PC-3 (cell line): ENCODE measurements at places on chromosomes 2 and 18.
A peak's percentile ranks its signal among the peaks of the same experiment; 100 is the strongest.

DNA sequence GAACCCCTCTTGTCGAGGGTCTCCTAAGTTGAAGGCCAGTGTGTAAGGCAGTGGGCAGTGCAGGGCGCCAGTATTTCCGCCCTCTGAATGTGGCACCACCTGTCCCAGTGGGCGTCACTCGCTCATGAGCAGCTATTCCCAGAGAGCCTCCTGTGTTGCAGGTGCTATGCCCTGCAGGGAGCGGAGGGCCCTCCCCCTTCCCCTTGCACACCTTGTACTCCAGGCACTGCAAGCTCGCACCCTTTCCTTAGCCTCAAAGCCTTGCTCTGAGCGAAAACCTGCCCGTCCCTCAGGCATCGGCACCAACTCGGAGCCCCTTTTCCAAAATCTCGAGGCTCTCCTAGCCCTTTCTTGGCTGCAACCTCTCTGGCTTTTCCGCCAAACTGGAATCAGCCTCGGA lies 282.7 kb downstream of the AGAP1 start:
- no peak overlapping the region for H3K4me3 ChIP-seq
- DNase-seq, result no peak
- no peaks in the 10 kb centered on the region for H3K4me1 ChIP-seq
- H3K27me3 ChIP-seq, result no peaks in the 10 kb centered on the region
- H3K36me3 ChIP-seq, result no peaks in the 10 kb centered on the region; the same call in 1 of the 2 replicates

DNA sequence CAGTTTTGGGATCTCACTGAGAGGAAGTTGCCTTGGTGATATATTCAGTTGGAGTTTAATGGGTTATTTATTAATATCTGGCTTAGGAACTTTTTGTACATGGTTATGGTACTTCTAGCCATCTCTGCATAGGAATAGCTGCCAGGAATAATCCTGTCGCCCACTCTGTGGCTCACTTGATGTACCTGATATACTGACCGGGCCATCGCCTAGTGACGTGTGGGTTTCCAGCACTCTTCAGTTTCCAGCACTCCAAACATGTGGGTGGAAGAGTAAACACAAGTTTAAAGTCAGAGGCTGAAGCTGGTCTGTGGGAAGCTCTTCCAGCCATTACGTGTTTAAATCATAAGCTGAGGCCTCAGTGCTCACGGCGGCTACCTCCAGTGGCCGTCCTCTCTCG lies 44.3 kb upstream of the AGAP1 start:
- no peak overlapping the region for H3K27ac ChIP-seq
- H3K4me3 ChIP-seq, result no peak overlapping the region
- H3K27me3 ChIP-seq, result no peaks in the 10 kb centered on the region
- no peaks in the 10 kb centered on the region for H3K36me3 ChIP-seq
- DNase-seq, result no peak

DNA sequence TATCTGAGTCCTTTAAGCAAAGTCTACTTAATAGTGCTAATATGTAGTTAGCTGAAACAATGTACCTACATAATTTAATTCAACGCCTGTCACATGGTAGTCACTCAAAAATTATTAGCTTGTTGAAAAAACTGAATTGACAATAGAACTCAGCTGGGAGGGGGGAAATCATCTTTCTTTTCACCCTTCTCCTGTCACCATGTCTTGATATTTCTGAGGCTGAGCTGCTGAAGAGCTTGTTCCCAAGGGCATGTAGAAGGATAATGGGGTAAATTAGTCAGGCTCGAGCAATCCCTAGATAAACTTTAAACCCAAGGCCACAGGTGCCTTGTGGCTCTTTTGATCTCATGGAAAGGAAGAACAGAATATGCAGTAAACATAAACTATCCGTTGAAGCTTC lies 339.6 kb upstream of the LRATD1 start:
- H3K27me3 ChIP-seq, result peaks cover 4% of the 10 kb centered on the region; the same call in 1 of the 2 replicates
- no peak for DNase-seq
- H3K36me3 ChIP-seq, result no peaks in the 10 kb centered on the region
- H3K4me3 ChIP-seq, result no peak overlapping the region

GRCh38 chr18:31548853-31549252 lies 42.8 kb upstream of the TTR start:
- H3K36me3 ChIP-seq, result no peaks in the 10 kb centered on the region
- no peak for DNase-seq
- no peak overlapping the region for H3K4me3 ChIP-seq
- H3K4me1 ChIP-seq, result no peaks in the 10 kb centered on the region

DNA sequence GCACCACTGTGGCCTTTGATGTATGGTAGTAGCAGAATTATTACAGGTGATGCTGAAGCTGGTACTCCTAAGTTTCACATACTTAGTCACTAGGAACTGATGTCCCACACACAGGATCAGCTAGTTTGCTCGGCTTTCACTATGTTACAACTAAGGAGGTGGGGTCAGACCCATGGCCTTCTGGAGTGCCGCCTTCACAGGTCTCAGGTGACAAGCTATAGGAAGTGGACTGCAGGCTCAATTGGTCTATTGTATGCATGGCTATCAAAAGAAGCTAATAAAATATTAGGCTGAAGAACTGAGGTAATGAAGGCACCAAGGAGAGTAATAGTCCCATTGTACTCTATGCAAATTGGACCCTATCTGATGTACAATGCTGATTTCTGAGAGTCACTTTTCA lies 170.6 kb downstream of the DLGAP1 start:
- no peak overlapping the region for H3K4me3 ChIP-seq
- H3K4me1 ChIP-seq, result no peaks in the 10 kb centered on the region
- no peak for DNase-seq
- H3K36me3 ChIP-seq, result no peaks in the 10 kb centered on the region

- H3K27me3 ChIP-seq, result no peaks in the 10 kb centered on the region
- H3K4me1 ChIP-seq, result no peaks in the 10 kb centered on the region
- no peak overlapping the region for H3K4me3 ChIP-seq
Measured at GRCh38 chr18:68596016-68596415, 118.9 kb downstream of the TMX3 start.

- peak overlapping the region; percentile 61 for H3K27ac ChIP-seq
- H3K27me3 ChIP-seq, result no peaks in the 10 kb centered on the region
- H3K4me1 ChIP-seq, result peaks cover 24% of the 10 kb centered on the region
- H3K36me3 ChIP-seq, result no peaks in the 10 kb centered on the region
Measured at GRCh38 chr18:58572181-58572580, 56.7 kb downstream of the ALPK2 start.

GRCh38 chr2:32289165-32289999 lies 11.7 kb downstream of the YIPF4 start:
- peaks cover 3% of the 10 kb centered on the region; the same call in 1 of the 2 replicates for H3K36me3 ChIP-seq
- H3K4me3 ChIP-seq, result no peak overlapping the region
- peak overlapping the region; percentile 52 for H3K27ac ChIP-seq
- H3K27me3 ChIP-seq, result no peaks in the 10 kb centered on the region
- peaks cover 20% of the 10 kb centered on the region for H3K4me1 ChIP-seq

DNA sequence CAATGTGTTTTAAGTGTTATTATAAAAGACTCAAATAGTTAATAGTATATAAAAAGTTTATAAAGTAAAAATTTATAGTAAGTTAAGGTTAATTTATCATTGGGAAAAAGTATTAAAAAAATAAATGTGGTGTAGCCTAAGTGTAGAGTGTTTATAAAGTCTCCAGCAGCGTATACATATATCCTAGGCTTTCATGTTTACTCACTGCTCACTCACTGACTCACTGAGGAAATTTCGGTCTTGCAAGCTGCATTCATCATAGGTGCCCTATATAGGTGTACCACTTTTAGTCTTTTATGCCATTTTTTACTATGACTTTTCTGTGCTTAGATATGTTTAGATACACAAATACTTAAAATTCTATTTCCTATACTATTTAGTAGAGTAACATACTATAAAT lies 866.0 kb downstream of the CBLN2 start:
- H3K4me1 ChIP-seq, result no peaks in the 10 kb centered on the region
- no peak overlapping the region for H3K27ac ChIP-seq
- H3K36me3 ChIP-seq, result no peaks in the 10 kb centered on the region

DNA sequence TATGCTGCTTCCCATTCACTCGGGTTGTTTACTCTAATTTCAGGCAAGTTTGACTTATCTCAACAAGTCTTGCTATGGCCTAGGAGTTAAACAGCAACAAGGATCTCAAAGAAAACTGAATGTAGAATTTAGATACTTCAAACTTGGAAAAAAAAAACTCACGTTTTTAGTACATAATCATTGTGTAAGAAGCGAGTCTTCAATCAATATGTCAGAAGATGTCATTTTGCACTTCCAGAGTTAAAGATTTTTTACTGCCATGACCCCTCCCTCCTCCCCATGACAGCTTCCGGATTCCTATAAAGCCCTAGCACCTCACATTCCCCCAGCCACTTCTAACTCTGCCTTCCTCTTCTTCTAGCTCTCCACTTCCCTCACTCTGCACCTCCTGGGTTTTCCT lies 133.4 kb downstream of the SS18 start:
- H3K36me3 ChIP-seq, result no peaks in the 10 kb centered on the region
- H3K4me3 ChIP-seq, result no peak overlapping the region
- DNase-seq, result no peak
- H3K4me1 ChIP-seq, result no peaks in the 10 kb centered on the region
- peaks cover 19% of the 10 kb centered on the region for H3K27me3 ChIP-seq

- H3K4me1 ChIP-seq, result peaks cover 11% of the 10 kb centered on the region
- no peak overlapping the region for H3K27ac ChIP-seq
- H3K36me3 ChIP-seq, result no peaks in the 10 kb centered on the region
- H3K4me3 ChIP-seq, result no peak overlapping the region
- H3K27me3 ChIP-seq, result no peaks in the 10 kb centered on the region
Measured at GRCh38 chr18:7336623-7337022, 105.7 kb downstream of the LRRC30 start.

- H3K36me3 ChIP-seq, result no peaks in the 10 kb centered on the region
- no peaks in the 10 kb centered on the region for H3K4me1 ChIP-seq
- H3K27ac ChIP-seq, result no peak overlapping the region
- no peak for DNase-seq
- H3K4me3 ChIP-seq, result no peak overlapping the region
- peaks cover 62% of the 10 kb centered on the region for H3K27me3 ChIP-seq
Measured at GRCh38 chr18:10928011-10928771, 221.2 kb downstream of the PIEZO2 start.

DNA sequence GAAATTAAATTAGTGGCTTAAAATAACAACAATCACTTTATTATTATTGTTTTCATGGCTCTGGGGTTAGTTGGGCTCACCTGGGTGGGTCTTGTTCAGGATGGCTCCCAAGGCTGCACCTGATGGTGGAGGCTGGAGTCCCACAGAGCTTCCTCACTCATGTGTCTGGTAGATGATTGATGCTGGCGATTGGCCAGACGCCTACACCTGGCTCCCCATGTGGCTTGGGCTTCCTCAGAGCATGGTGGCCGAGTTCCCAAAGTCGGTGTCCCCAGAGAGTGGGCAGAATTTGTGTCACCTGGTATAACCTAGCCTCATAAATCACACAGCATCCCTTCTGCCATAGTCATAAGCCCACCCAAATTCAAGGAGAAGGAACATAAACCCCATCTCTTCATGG lies 18.2 kb downstream of the DBI start:
- DNase-seq, result no peak
- H3K4me3 ChIP-seq, result no peak overlapping the region
- no peaks in the 10 kb centered on the region for H3K36me3 ChIP-seq
- no peak overlapping the region for H3K27ac ChIP-seq
- no peaks in the 10 kb centered on the region for H3K27me3 ChIP-seq

DNA sequence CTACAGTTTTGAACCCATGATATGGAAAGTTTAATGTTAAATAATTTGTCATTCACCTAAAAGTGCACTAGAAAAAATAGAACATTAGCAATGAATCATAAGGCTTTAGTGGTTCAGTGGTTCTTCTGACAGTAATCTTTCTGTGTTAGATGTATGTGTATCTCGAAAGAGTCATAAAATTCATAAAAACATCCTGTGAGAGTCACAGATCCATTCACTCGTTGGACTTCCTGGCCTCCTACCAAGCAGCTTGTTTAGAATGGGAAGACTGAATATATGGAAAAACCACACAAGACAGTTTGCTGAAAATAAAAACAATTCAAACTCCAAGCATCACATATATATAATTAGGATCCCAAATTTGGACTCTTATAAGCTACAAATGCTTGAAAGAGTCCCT lies 34.8 kb downstream of the ADNP2 start:
- no peak overlapping the region for H3K4me3 ChIP-seq
- no peaks in the 10 kb centered on the region for H3K27me3 ChIP-seq
- H3K27ac ChIP-seq, result no peak overlapping the region
- peaks cover 14% of the 10 kb centered on the region; the same call in 1 of the 2 replicates for H3K36me3 ChIP-seq
- peak; percentile 37 for DNase-seq
- no peaks in the 10 kb centered on the region for H3K4me1 ChIP-seq

DNA sequence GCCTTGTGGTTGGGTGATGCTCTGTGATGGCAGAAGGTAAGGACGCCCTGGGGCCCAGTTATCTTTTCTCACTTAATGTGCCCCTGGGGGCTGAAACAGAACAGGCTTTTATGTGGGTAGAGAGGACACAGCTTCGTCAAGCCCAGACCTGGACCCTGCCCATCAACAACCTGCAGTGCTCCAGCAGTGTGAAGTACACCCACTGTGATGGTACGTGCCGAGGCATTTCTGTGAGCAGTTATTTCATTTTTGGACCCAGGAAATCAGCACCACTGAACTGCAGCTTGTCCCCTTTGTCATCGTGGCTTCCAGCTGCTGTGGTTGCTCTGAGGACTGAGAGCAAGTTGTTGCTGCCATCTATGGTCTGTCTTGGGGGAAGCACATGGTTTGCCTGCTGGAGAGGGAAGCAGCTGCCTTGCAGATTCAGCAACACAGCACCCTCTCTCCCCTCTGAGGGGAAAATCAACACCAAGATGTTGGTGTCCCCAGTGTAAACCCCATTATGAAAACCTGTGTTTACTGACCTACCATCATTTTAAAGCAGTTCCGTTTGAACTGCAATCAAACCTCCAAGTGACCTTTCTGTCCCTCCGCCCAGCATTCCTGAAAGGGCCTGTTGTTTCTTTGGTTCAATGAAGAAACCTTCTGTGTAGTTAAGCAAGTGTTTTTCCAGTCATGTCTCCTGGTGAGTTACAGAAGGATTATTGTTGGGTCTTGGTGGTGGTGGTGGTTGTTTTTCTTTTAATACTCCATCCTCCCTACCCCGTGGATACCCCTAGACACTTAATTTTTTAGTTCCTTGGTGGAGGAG lies 158.2 kb downstream of the MGAT5 start:
- peaks cover 32% of the 10 kb centered on the region for H3K4me1 ChIP-seq
- H3K36me3 ChIP-seq, result no peaks in the 10 kb centered on the region
- H3K27ac ChIP-seq, result no peak overlapping the region
- peak; percentile 77 for DNase-seq
- H3K27me3 ChIP-seq, result no peaks in the 10 kb centered on the region

- H3K36me3 ChIP-seq, result no peaks in the 10 kb centered on the region
- no peak overlapping the region for H3K4me3 ChIP-seq
- no peak overlapping the region for H3K27ac ChIP-seq
- no peaks in the 10 kb centered on the region for H3K27me3 ChIP-seq
Measured at GRCh38 chr2:84781942-84782716, 98.8 kb downstream of the TRABD2A start.

GRCh38 chr2:12694990-12695774 lies 21.6 kb upstream of the TRIB2 start:
- H3K27me3 ChIP-seq, result no peaks in the 10 kb centered on the region
- peaks cover 15% of the 10 kb centered on the region for H3K4me1 ChIP-seq
- H3K27ac ChIP-seq, result no peak overlapping the region
- no peak overlapping the region for H3K4me3 ChIP-seq

DNA sequence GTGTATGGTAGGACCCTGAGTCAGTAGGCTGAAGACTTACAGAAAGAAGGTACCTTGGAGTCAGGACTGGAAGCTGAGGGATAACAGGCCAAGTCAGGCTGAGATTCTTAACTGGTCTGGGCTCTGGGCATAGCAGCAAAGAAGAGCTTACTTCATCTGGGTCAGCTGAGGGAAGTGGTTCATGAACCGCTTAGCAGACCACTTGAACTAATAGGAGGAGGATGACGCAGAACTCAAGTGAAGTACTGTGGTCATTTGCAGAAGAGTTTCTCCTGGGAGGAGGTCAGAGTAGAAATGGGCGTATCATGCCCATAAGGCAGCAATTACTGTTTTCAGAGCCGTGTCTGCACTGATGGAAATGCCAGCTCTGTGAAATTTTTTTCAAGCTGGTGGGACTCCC lies 164.5 kb downstream of the LCLAT1 start:
- H3K4me1 ChIP-seq, result no peaks in the 10 kb centered on the region
- no peak for DNase-seq
- H3K27me3 ChIP-seq, result no peaks in the 10 kb centered on the region
- no peaks in the 10 kb centered on the region for H3K36me3 ChIP-seq
- no peak overlapping the region for H3K27ac ChIP-seq
- H3K4me3 ChIP-seq, result no peak overlapping the region
